ENCODE measurements at places on chromosomes 2 and 18.

GRCh38 chr18:62566199-62566598 lies 43.4 kb downstream of the ZCCHC2 start:
- DNase-seq, result no peak

- no peak for DNase-seq
These were observed 1.6 kb downstream of the ST8SIA3 start for GRCh38 chr18:57353940-57354461.

GRCh38 chr2:173048522-173048896 lies 27.1 kb upstream of the MAP3K20 start:
- no peak for DNase-seq

DNA sequence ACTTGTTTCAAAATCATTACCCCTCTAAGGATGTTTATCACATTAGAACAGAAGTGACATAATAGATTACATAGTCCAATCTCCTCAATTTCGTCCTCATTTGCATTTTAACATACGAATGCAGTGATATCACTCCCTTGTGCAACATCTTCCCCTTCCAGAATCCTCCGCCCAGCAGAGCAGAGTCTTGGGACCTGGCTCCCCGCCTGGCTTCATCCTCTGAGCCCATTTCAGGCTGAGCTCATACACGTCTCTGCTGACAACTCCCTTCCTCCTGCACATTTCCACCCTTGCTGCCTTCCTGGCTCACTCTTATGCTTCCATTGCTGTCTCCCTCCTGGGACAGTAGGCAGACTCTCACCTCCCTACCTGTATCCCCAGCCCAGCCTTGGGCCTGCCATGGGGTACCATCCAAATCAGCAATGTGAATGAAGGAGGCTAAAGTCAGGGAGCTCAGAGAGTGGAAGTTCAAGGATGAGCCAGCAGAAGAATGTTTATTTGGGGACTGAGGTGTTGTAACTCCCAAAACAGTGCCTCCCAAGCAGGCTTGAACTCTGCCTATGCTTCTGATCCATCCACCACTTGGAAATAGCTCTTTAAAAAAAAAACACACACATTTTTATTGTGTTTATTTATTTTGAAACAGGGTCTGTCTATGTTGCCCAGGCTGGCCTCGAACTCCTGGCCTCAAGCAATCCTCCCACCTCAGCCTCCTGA lies 165.2 kb downstream of the TMEM200C start:
- no peak for DNase-seq

DNA sequence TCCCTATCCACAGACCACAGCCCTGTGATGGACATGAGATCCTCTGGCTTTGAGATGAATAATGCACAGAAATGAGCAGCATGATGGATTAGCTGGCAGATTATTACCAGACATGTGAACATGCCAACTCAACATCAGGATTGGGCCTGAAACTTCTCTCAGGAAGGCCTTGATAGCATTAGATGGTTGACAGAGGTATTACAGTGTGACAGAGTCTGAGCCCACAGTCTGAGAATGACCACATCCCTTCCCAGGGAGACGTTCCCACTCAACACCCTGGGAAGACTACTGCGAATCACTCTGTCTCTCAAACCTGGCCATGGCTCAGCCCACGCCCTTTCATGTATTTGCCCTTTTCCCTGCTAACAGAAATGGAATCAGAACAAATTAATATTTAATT lies 66.9 kb downstream of the BCL11A start:
- no peak for DNase-seq

DNA sequence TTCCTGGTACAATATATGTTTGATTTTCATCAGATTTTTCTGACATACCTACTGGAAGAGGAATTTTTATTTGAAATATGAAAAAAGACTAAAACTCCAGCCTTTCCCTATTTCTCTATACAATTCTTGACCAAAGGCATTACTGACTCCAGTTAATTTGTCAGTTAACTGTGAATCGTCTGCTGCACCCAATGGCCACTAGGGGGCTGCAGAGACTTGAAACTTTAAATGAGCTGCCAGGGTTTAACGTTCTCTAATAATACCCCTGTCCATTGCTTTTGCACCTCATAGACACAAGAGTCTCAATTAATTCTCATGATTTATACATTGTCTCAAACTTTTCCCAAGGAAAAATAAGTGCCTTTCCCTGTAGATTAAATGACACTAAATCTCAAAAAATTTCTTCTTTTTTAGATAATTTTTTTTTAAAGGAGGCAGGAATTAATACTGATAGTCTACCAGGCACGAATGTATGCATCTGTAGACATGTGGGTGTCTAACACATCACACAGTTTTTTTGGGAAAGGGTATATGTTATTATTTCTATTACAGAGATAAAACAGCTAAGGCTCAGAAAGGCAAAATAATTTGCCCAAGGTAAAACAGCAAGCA lies 1.8 kb upstream of the ALK start:
- no peak for DNase-seq

- DNase-seq, result no peak
These were observed 877 bp upstream of the BCL2L11 start for GRCh38 chr2:111119822-111120252.

DNA sequence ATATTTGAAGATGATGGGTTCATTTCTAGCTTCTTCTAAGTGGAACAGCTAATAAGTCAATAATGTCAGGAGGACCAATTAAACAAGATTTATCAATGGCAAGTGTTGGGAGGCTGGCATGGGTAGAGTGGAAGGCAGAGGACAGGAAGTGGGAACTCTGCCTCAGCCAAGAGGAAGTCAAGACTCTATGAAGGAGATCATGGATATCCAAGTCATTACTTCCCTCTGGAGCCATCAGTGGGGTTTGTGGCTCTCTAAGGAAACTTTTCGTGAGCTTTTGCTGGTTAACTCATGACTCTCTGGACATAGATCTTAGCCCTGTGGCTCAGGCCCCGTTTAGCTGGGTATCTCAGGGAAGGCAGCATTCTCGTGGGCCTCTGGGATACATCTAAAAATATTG lies 410.4 kb upstream of the ID2 start:
- no peak for DNase-seq

GRCh38 chr18:13051950-13052349 lies 60.8 kb downstream of the CEP192 start:
- DNase-seq, result no peak

DNA sequence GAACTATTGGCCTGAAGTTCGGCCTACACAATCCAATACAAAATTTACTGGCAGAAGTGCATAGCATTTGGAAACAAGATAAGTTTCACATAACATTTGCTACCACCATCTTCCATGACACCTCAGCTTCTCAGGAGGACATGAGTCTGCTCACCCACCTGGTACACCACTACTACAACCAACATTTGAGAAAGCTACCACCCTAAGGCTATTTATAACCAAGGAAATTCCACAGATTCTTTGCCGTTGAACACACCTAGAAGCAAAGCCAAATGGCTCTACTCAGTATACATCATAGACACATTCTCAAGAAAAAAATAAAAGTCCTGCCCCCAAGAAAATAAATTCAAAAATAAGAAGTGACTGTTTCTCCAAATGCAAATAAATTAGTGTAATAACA lies 145.3 kb downstream of the SPAG16 start:
- no peak for DNase-seq

DNA sequence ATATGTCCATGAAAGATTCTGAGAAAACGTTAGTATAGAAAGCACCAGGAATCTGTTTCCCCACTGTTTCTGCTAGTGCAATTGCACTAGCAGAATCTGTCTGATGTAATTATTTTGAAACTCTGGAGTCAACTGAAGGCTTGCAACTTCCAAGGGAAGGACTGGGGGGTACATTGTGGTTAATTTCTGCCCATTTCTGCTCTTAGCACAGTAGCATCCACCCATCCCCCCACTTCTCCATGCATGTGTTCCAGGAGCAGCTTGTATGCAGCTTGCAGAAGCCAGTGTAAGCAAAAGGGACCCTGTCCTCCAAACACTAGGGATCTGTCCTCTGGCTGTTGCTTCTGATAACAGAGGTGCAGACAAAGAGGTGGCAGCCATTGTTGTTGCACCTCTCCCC lies 74.4 kb downstream of the CRACDL start:
- no peak for DNase-seq

DNA sequence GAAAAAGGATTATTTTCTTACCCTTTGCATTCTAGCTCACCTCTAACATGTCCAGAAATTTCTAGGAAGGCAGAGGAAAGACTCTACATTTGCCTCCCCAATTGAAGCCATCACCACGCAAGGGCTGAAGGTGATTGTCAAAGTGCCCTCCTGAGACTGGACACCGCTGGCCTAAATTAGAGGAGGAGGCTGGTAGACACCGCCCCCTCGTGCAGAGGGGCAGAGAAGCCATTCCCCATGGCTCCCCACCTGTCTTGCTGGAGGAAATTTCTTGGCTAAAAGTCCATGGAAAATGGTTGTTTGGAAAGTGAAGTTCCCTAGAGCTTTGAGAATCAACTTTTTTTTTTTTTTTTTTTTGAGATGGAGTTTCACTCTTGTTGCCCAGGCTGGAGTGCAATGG lies 31.3 kb upstream of the CREB1 start:
- DNase-seq, result no peak

All from stimulated activated CD8-positive, alpha-beta memory T cell treated with anti-CD3 and anti-CD28 coated beads, Interleukin-15, amount 100 ng/mL, for 24 hours (primary cell).